Stimulated activated CD8-positive, alpha-beta memory T cell treated with anti-CD3 and anti-CD28 coated beads, Interleukin-7, amount 100 ng/mL, for 4 hours (primary cell): ENCODE measurements at places on chromosomes 2 and 18.
A peak's percentile ranks its signal among the peaks of the same experiment; 100 is the strongest.

GRCh38 chr2:123935405-123935804 lies 89.7 kb upstream of the CNTNAP5 start:
- DNase-seq = no peak

GRCh38 chr2:12257476-12257875 lies 459.3 kb upstream of the TRIB2 start:
- DNase-seq = no peak

GRCh38 chr2:42979870-42980763 lies 187.7 kb upstream of the HAAO start:
- no peak for DNase-seq

DNA sequence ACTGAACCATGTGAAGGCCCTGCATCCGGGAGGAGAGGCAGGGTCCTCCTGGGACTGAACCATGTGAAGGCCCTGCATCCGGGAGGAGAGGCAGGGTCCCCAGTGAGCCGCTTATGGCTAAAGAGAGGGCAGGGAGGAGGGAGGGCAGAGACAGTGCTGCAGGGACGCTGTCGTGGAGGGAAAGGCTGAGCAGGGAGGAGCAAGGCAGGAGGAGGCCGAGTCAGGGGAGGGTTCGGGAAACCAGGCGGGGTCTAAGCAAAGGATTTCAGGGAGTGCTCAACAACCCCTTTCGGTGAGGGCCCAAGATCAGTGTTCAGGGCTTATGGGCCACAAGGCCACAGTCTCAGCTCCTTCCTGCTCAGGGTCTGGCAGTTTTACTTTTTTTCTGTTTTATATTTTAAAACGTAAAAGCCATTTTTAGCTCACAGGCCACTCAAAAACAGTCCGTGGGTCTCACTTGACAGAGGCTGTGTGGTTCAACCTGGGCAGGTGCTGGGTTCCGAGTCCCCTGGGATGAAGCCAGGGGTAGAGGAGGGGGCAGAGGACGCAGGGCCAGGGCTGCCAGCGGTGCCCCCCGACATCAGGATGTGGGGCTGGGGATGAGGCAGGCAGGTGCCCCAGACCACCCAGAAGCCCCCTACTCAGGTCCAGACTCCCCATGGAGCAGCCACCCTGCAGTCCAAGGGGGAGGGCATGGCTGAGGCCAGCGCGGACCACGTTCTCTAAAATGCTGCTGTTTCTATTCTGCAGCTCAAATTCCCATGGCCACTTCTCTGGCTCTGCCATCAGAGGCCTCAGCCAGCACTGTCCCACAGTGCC lies 5.2 kb downstream of the TMEM18 start:
- DNase-seq = no peak

GRCh38 chr2:160096409-160096808 lies 34.0 kb upstream of the PLA2R1 start:
- no peak for DNase-seq

- no peak for DNase-seq
These were observed 10.7 kb downstream of the SPTBN1 start for GRCh38 chr2:54466870-54467269.

DNA sequence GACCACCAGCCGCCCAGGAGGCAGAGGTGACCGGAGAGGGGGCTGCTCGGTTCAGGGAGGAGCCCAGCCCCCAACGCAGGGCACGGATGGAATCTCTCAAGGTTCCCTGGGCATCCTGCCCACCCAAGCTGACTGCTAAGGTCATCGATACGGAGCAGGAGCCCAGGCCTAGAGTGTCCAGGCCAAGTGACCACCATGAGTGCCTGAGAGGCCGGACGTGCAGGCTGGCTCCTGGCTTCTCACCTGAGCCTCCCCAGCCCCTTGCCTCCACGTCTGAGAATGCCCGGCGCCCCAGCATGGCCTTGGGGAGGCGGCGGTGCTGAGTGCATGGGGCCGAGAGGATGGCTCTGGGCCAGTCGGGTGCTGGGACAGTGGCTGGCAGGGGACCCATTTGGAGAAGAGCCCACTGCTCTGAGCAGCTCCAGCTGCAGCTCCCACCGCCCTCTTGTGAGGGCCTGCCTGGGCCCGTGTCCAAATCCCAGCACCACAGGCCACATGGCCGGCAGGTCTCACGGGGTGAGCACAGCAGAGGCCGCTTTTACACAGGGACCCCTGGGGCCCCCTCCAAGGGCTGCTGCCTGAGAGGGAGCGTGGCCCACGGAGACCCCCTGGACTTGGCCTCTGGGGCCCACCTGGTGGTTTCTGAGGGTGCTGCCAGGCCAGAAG lies 102.8 kb upstream of the CTDP1 start:
- DNase-seq = no peak

- DNase-seq = no peak
These were observed 862.4 kb upstream of the ACVR2A start for GRCh38 chr2:146982393-146982846.

DNA sequence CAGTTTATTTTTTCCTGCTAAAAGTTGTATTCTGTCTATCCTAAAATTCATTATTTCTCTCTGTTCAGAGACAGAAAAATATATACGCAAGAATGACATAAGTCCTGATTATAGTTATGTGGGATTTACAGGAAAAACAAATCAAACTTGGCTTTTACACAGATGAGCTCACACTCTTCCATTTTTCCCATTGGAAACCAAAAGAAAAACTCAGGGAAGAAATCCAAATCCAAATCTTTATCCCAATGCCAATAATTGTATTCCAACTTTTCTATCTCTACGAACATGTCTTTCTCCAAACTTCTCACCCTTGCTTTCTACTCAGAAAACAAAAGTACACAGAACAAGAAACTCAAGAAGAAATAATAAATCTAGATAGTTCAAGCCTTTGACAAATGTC lies 249.1 kb upstream of the TMEFF2 start:
- no peak for DNase-seq

- DNase-seq = no peak
These were observed 731.4 kb upstream of the HS6ST1 start for GRCh38 chr2:129050101-129050500.

DNA sequence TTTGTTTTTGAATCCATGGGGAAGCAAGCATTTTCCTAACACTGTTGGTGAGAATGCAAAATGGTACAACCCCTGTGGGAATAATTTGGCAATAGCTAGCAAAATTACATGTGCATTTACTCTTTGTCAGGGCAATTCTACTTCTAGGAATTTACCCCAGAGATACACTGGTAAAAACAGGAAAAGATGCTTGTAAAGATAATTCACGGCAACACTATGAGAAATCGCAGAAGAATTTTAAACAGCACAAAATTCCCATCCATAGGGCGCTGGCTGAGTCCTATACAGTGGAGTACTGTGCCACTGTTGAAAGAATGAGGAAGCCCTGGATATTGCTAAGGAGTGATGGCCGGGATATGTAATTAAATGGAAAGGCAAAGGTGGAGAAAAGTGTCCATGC lies 75.8 kb downstream of the DGKD start:
- DNase-seq = no peak

GRCh38 chr2:42828487-42829425 lies 36.4 kb upstream of the HAAO start:
- peak; percentile 39 for DNase-seq

GRCh38 chr2:133674066-133674432 lies 105.8 kb upstream of the NCKAP5 start:
- no peak for DNase-seq

- no peak for DNase-seq
These were observed 270.7 kb upstream of the NRP2 start for GRCh38 chr2:205411558-205411957.

DNA sequence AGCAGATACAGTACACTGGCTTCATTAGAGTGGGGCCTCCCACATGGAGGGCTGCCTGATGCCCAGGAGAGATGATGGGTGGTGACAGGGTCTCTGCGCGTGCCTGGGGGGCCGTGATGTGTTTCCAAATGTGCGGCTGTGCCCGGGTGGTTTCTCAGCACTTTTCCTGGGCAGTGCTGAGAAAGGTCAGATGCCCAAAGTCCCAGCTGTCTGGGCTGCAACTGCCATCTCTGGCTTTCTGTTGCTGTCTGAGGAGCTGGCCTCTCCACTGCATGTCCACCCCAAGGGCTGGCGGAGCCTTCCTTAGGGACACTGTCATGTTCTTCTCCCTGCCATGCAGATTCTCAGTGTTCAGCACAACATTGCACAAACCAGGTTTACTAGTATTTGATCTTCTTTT lies 62.7 kb upstream of the NFATC1 start:
- no peak for DNase-seq

DNA sequence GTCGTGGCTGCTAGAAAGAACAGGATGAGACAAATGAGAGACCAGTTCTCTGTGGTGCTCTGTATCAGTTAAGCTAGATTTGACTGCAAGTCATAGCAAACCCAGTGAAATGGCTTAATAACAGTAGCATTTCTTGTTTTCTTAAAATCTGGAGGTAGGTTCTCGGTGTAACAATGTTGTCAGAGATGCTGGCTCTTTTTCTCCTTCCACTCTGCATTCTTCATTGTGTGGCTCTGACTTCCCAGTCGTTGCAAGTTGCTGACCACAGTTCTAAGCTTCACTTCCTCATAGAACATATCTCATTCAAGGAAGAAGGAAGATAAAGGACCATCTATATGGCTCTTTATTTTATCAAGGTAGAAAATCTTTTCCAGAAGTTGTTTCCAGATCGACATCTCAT lies 7.9 kb upstream of the CKAP2L start:
- no peak for DNase-seq
